NCI-H1930 (cell line): ENCODE measurements at places on chromosomes 6 and 20.

DNA sequence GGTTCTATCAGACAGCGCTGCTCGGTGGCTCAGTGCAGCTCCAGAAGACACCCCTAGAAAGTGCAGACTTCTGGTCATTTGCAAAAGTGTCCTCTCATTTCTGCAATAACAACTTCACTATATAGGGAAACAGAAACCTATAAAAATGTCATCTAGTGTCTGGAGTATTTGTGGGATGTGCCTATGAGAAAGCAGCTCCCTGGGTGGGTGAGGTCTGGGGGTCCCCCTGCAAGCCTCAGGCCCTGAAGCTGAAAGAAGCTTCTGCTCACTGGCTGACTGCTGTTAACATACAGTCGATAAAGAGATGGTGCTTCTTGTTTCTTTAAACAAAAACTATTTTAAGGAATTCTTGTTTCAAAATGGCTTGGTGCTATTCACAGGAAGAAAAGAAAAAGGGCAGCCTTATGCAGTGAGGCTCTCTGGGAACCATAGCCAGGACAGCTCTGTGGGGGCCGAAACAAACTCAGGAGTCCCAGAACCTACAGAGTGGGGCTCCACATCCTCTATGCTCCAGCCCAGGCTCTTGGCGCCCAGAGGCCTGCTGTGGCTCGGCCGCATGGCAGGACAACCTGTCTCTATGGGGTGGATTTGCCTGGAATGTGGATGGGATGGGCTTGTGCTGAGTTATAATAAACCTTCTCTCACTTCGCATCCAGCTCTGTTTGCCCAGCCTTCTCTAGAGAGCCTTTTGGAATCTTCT, 109.7 kb downstream of the BANF2 start:
- DNase-seq: no peak

DNA sequence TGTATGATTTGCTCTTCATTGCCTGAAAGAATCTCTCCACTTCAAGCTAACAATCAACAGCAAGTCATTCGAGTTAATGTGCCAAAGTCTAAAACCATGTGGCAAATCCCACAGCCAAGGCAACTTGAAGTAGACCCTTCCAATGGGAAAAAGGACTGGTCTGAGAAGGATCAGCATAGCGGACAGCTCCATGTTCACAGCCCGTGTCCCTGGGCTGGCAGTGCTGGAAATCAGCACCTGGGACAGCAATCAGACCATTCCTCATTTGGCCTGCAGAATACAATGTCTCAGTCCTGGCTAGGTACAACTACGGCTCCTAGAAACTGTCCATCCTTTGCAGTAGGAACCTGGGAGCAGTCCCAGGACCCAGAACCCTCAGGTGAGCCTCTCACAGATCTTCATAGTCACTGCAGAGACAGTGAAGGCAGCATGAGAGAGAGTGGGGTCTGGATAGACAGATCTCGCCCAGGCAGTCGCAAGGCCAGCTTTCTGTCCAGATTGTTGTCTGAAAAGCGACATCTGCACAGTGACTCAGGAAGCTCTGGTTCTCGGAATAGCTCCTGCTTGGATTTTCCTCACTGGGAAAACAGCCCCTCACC, 1.1 kb downstream of the GJA10 start:
- no peak for DNase-seq

DNA sequence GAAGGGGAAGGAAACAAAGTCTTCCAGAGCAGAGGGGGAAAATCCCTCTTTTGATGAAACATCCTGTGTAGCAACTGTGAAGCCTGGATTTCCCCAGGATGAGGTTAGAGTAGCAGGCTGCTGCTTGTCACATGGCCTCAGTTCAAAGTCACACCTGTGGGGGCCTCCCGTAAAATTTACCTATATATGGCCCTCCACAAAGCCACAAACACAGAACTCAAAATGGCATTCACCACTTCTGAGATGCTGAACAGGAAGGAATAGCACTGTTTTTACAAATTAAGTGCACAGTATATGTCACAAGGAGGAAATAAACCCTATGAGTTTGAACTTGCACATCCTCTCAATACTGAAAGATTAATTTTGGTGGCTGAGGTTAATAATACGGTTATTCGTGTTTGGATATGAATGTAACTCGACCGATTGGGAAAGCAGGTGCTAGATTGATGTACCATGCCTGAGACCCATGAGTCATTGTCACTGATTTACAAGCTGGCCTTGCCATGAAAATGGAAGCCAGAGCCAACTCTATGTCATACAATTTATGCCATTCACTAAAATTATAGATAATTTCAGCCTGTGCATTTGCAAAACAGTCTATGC, 70.6 kb downstream of the SGK1 start:
- no peak for DNase-seq

GRCh38 chr6:7725412-7725811, 487 bp upstream of the BMP6 start:
- DNase-seq: no peak

GRCh38 chr6:96990462-96990861, 65.9 kb downstream of the KLHL32 start:
- DNase-seq: no peak

GRCh38 chr6:147397306-147397705, 111.2 kb upstream of the SAMD5 start:
- DNase-seq: no peak

DNA sequence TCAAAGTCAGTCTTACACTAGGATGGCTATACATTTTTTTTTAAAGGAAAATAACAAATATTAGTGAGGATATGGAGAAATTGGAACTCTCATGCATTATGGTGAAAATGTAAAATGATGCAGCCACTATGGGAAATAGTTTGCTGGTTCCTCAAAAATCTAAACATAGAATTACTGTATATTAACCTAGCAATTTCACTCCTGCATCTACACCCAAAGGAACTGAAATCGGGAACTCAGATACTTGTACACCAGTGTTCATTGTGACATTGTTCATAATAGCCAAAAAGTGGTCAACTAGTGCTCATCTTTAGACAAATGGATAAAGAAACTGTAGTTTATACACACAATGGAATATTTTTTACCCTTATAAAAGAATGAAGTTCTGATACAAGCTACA, 110.7 kb downstream of the UTRN start:
- no peak for DNase-seq

DNA sequence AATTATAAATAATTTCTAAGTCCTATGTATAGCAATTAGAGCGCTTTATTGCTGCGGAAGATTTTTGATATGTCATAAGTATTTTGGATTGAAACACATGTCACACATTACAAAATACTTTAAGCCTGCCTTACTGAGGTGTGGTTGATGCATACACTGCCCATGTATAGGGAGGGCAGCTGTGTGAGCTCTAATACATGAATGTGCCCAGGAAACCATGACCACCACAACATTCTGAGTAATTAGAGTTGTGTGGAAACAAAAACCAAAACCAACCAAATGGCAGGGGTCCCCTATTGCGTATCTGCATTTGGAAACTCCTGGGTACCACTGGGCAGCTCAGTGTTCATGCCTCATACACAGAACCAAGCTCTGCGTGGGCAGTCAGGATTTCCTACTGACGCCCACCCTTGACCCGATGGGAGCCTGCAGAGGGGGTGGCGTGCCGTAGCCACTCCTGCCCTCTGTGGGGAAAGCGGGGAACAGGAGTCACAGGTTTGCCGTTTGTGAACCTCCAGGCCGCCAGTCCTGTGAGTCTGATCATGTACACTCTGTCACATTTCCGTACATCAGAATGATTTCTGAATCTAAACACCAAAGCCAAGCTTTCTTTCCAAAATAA, 50.9 kb upstream of the PDE10A start:
- DNase-seq: no peak

GRCh38 chr6:61809004-61809595, 476.9 kb downstream of the KHDRBS2 start:
- DNase-seq: no peak

GRCh38 chr20:17558154-17558940, 11.5 kb upstream of the DSTN start:
- no peak for DNase-seq

GRCh38 chr6:169097381-169097959, 156.2 kb downstream of the THBS2 start:
- no peak for DNase-seq

- no peak for DNase-seq
Measured at GRCh38 chr20:23326774-23327173, 23.8 kb upstream of the NXT1 start.

GRCh38 chr6:39075010-39075686, 26.6 kb downstream of the GLP1R start:
- DNase-seq: no peak

DNA sequence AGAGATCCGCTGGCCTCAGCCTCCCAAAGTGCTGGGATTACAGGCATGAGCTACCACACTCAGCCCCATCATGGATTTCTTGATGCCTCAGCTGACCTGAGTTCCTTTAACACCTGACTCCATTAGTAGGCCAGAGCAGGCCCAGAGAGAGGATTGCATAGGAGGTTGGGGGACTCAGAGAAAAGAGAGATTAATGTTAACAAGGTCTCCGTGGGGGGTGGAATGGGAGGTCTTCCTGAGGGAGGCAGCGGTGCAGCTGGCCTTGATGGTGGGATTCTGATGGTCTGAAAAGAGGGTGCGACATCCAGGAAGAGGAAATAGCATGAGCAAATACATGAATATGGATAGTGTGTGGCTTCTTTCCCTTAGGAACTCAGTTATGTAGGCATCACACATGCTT, 9.9 kb downstream of the SGK2 start:
- DNase-seq: no peak
